ENCODE measurements at places on chromosomes 2 and 18.

- no peak for DNase-seq
These were observed 12.8 kb upstream of the ALPP start for GRCh38 chr2:232365621-232366321.

- DNase-seq, result peak; percentile 32
These were observed 70.2 kb upstream of the SH3BP4 start for GRCh38 chr2:234881413-234882241.

- no peak for DNase-seq
These were observed 137.8 kb upstream of the GATA6 start for GRCh38 chr18:22031611-22032010.

GRCh38 chr2:207202645-207203044 is 36.9 kb upstream of the KLF7 start:
- DNase-seq, result no peak

DNA sequence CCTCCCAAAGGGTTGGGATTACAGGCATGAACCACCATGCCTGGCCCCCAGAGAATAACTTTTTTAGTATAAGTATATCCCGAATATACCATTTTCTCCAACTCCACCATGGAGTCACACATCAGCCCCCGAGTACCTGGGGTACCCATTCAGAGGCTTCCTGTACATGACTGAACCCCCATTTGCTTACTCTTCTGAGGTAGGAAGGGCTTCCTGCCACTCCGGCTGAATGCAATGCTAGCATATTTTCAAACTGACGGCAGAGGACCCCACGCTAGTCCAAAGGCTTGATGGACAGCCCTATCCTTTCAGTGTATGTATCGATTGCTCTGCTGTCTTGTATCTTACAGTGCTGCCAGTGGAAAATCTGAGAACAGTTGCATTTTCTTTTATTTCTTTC is 220.6 kb upstream of the SH3BP4 start:
- no peak for DNase-seq

GRCh38 chr2:112239862-112240261 is 15.0 kb downstream of the ZC3H8 start:
- no peak for DNase-seq

DNA sequence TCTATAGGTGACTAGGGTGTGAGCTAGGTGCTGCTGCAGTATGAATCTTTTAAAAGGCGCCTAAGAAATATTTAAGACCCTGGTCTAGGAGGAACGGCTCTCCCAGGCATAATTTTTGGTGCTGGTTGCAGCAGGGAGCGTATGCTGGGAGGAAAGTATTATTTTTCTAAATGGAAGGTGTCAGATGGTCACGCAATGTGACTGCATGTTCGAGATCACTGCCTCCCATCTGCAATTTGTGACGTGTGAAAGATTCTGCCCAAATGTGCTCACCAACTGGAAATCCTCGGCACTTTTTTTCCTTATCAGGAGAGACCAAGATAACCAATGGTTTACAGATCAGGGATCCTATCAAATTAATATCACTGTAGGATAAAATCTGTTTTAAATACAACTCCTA is 95.6 kb upstream of the KLHL14 start:
- peak; percentile 34 for DNase-seq

GRCh38 chr2:127181851-127182250 is 38.2 kb downstream of the CYP27C1 start:
- no peak for DNase-seq

- DNase-seq, result no peak
These were observed 137.7 kb downstream of the IRS1 start for GRCh38 chr2:226661789-226662545.

- DNase-seq, result no peak
These were observed 98.1 kb downstream of the ICA1L start for GRCh38 chr2:202773301-202773973.

- no peak for DNase-seq
These were observed 6.2 kb downstream of the HAUS1 start for GRCh38 chr18:46110406-46110805.

DNA sequence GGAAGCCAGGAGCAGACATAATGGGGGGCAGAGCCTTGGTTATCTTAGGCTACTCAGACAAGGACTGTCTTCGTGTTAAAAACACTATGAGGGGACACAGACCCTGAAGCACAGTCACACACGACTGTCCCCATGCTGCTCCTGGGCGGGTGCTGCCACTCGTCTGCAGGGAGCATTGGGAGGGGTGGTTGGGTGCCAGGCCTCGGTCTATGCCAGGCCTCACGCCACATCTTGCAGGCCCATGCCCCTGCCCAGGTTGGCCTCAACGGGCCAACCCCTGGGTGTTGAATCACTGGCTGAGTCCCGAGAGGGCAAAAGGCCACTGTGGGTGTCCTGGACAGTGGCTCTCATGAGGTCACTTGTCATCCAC is 97.9 kb downstream of the USP40 start:
- no peak for DNase-seq

GRCh38 chr2:172107690-172108586 is 5.2 kb upstream of the DLX2 start:
- no peak for DNase-seq

DNA sequence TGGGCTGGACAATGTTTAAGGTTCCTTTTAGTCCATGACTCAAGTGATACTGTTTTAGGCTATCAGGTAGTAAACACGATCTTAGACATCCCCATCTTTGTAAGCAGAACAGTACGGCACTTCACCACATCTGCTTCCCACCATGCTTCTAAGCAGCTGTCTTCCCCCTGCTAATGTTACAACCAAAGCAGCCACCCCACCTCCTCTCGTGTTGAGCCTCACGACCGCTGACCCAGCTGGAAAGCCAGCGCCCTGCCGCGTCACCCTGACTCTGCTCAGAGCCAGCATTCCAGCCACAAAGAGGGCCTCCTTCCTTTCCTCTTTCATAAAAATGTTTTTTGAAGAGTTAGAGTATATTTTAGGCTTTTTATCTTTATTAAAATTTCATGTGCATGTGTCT is 9.4 kb downstream of the MTERF4 start:
- DNase-seq, result no peak

DNA sequence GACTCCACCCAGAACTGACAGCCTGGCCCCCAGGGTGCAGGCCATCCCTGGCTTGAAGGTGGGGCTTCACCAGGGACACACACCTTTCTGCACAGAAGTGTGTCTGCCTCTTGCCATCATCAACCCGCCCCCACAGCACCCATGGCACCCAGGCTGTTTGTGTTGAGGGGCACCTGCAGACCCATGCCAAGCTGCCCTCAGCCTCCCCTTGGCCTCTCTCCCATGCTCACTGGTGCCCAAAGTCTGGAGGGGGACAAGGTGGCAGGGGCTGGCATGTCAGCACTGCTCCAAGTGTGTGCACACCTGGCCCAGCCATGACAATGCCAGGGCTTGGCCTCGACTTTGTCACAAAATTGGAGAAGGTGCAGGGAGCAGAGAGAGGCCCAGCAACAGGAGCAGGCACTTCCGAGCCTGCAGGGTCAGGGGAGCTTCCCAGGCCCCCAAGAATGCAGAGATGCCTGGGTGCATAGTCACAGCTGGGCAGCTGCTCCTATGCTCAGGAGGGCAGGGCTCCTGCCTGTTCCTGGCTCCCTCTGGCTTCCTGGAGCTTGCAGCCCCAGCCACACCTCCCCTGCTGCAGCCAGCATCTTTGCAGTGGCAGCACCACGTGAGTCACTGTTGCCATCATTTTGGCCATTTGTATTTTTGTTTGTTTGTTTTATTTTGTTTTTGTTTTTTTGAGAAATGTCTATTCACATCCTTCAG is 280.6 kb upstream of the UBE2E3 start:
- no peak for DNase-seq
